ENCODE measurements at places on chromosomes 2 and 18.

DNA sequence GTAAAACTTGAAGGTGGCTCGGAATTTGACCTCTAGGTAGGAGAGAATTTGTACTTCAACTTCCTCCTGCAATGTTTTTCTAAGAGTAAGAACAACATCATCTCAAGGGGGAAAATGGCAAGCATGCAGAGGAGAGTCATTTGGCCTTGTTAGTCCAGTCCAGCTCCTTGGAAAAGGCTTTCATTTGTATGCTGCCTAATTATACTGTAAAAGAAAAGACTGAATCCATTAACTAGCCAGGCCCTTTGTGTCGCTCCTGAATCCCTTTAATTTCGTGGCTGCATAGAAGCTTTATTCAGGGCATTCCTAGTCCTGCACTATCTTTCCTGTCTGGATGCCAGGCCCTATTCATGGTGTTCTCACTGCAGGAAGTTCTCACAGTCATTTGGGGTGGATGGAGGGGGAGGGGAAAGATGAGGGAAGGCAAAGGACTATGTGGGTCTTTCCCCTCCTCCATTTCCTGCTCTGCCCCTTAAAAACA, 36.0 kb downstream of the PHLPP1 start:
- DNase-seq: no peak

DNA sequence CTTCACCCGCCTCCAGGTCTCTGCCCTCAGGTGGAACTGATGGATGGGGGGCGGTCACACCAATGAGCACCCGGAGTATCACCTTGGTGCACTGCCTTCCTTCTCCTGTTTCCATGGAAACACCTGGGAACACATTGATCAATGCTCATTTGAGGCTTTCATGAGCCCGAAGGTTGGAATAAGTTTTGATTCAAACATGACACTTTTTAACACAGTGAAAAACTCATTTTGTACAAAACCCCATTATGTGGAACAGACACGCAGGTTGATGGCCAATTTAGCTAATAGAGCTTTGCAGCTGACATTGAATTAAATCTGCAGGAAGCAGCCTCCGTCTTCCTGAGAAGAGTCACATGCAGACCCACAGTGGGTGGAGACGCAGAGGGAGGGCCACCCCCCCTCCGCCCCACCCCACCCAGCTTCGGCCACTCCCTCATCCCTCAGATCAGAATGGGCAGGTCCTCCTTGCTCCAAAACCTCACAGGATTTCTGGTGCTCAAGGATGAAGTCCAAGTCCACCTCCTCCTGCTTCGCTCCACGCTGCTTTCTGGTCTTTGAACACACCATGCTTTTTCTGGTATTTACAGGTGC, 96.0 kb upstream of the MYCN start:
- no peak for DNase-seq

- DNase-seq: no peak
Measured at GRCh38 chr2:11388262-11389051, 44.0 kb upstream of the ROCK2 start.

- no peak for DNase-seq
Measured at GRCh38 chr2:108363024-108363907, 14.5 kb upstream of the SULT1C4 start.

DNA sequence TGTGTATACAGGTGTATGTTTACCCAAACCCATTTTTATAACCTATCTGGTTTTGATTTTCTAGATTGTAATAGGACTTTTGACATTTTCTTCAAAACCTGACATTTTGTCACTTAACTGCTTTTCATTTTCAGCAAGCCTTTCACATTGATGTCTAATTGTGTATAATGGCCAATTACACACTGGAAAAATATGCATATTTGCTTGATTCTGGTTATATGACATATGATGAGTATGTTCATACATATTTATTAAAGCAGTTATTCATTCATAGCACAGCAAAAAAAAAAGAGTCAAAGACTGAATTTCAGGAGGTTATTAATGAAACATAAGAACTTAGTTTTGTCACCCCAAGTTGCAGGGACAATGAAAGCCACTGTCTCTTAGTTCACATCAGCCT, 307.7 kb upstream of the TNP1 start:
- no peak for DNase-seq

- no peak for DNase-seq
Measured at GRCh38 chr2:138023298-138023697, 59.0 kb downstream of the HNMT start.

- no peak for DNase-seq
Measured at GRCh38 chr2:181777734-181778133, 97.4 kb upstream of the NEUROD1 start.

DNA sequence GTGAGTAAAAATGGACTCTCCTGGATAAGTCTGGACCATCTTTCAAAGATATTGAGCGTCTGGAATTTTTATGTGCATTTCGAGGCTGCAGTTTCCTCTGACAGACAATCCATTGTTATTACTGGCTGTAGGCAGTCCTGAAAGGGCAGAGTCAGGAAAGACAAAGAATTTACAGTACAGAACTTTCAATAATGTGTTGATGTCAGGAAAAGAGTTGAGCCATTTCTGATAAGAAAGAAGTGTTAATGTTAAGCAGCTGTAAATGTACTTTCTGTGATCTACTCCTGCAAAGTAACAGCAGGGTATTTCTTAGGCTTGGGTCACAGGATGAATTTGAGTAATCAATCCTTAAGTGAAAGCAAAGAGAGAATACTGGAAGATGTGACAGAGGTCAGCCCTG, 29.8 kb downstream of the TSPYL6 start:
- DNase-seq: no peak

DNA sequence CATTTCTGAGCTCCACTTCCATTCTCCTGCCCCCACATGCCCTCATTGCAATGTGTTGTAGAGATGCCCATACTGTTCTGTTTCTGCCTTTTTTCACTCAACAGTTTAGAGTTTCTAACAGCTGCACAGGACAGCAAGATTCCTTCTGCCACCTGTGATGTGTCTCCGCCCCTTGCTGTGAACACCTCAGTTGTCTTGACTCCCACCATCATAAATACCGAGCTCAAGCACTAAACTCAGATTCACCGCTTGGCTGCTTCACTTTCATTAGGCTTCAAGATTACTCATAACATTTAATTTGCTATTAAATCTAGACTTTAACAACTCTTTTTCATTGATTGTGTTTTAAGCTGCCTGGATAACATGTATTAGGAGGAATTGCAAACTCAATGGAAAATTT, 141.0 kb downstream of the MAP2 start:
- no peak for DNase-seq

GRCh38 chr18:76398295-76398694, 96.7 kb downstream of the ZNF516 start:
- DNase-seq: no peak

DNA sequence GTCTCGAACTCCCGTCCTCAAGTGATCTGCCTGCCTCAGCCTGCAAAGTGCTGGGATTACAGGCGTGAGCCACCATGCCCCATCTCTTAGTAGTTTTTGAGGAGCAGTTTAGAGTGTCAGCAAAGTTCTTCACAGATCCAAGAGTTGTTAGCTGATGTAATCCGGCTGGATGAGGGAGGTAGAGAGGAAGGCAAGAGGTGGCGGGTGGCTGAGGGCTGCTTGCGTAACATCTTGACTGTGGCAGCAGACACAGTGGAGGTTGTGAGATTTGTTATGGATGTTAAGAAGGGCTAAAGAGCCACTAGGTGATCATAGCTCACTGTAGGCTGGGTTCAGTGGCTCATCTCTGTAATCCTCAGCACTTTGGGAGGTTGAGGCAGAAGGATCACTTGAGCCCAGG, 19.5 kb upstream of the FAM136A start:
- no peak for DNase-seq

- no peak for DNase-seq
Measured at GRCh38 chr2:21231985-21232384, 108.2 kb downstream of the TDRD15 start.

Data from CD8-positive, alpha-beta T cell (primary cell).